Sigmoid colon (tissue), 7 donors: ENCODE measurements at places on chromosomes 16 and 17.

DNA sequence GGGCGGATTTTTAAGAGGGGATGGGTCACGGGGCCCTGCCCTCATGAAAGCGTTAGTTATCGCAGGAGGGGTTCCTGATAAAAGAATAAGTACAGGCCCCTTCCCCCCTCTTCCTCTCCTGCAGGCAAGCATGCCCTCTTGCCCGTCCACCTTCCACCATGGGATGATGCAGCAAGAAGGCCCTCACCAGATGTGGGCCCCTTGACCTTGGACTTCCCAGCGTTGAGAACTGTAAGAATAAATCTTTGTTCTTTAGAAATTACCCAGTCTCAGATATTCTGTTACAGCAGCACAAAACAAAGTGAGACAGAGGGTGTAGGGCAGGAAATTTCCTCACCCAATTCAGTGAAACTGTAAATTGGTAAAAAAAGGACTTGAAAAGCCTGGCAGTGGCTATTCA is 27.8 kb upstream of the LCMT1 start:
- DNase-seq = no peak

DNA sequence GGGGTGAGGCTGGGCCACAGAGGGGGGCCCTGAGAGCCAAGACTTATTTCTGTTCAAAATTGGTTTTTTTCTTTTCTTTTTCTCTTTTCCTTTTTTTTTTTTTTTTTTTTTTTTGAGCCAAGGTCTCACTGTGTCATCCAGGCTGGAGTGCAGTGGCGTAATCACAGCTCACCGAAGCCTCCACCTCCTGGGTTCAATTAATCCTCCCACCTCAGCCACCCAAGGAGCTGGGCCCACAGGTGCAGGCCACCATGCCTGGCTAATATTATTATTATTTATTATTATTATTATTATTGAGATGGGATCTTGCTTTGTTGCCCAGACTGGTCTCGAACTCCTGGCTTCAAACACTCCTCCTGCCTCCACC is 17.5 kb upstream of the CACNA1H start:
- DNase-seq = no peak

- peak; percentile 90 for DNase-seq
These were observed 30.1 kb upstream of the BAHCC1 start for GRCh38 chr17:81365148-81365600.

- DNase-seq = peak; percentile 87
These were observed 14.7 kb downstream of the C1QTNF1 start for GRCh38 chr17:79038545-79039135.

DNA sequence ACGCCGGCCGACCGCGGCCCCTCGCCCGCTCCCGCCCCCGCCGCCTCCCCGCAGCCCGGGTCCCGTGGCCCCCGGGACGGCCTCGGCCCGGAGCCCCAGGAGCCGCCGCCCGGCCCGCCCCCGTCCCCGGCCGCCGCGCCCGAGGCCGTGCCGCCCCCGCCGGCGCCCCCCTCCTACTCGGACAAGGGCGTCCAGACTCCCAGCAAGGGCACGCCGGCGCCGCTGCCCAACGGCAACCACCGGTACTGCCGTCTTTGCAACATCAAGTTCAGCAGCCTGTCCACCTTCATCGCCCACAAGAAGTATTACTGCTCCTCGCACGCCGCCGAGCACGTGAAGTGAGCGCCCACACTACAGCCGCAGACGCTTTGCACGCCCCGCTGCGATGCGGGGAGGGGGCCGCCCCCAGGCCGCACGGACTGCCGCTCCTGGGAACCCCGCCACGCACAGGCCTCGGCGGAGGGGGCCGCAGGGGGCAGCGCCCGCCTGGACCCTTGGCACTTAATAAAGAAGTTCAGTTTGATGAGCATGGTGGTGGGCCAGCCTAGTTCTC is 35.5 kb upstream of the ZC3H18 start:
- DNase-seq = no peak

GRCh38 chr17:40778461-40778860 is 3.9 kb downstream of the KRT27 start:
- no peak for DNase-seq

- no peak for DNase-seq
These were observed 21.4 kb downstream of the GRIN2C start for GRCh38 chr17:74838274-74838673.

DNA sequence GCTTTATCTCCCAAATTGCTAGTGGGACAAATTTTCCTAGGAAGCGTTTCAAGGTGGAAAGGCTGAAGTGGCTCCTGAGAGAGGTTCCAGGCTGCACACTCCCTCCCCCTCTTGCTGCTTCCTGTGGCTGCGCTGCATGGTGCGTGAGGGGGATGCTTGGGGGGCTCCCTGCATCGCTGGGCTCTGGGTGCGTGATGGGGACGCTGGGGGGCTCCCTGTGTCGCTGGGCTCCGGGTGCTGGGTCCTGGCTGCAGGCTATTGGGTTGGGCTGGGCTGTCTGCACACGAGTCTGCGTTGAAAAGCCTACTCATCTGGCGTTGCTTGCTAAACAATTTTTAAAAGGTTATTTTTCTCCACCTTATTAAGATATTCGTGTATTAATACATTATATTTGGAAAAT is 30.1 kb downstream of the NDEL1 start:
- DNase-seq = no peak

DNA sequence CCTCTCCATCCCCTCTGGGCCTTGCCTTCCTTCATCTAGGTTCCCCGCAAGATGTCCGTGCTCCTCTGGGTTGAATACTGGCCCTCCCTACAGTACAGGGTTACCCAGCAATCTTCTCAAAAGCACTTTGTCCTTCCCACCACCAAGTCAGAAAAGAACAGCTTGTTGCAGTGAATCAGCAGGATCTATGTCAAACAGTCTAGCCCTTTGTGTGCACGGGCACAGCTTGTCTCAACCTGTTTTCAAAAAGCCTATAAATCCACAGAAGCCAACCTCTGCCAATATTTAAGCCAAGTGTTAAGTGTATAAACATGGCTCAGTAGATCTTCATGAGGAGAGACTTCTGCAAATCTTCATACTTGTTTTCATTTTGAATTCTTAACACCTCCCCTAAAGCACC is 25.2 kb downstream of the C17orf67 start:
- DNase-seq = no peak

DNA sequence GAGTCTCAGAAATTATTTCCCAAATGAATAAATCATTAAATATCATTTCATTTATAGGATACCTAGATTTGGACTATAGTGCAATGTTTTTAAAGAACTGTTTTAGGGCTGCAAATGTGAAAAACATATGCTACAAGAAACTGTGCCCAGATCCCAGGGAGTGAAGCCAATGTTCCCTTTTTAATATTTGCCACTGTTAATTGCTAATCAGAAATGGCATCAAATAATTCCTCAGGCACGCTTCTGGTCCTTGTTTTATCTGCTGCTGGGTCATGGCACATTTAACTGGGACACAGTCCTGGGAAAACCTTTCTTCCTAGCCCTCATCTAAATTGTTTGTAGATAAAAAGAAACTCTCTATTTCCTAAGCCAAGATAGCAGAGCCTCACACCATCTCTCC is 79.3 kb upstream of the CNTNAP4 start:
- no peak for DNase-seq
